ENCODE measurements at places on chromosomes 5 and 9. TPM values are rescaled to one million over a fixed set of nuclear protein-coding genes. Genes with fewer than 3 reads are reported as not detected.
A peak's percentile ranks its signal among the peaks of the same experiment; 100 is the strongest.

DNA sequence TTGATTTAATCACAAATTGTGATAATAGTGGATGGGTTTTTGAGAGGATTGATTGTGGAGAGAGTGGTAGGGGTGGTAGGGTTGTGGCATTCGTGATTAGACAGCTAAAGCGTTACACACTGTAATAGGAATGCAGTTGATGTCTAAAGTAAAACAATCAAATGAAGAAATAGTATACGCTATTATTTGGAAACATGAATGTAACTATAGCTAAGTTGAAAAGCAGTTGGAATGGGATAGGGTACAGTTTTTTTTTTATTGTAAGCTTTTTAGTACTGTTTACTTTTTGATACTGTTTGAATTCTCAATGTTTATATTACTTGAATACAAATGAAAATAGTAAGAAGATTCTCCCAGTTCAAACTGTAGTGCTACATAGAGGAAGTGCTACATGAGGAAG lies 51.8 kb downstream of the RANBP17 start:
- no peak for DNase-seq

DNA sequence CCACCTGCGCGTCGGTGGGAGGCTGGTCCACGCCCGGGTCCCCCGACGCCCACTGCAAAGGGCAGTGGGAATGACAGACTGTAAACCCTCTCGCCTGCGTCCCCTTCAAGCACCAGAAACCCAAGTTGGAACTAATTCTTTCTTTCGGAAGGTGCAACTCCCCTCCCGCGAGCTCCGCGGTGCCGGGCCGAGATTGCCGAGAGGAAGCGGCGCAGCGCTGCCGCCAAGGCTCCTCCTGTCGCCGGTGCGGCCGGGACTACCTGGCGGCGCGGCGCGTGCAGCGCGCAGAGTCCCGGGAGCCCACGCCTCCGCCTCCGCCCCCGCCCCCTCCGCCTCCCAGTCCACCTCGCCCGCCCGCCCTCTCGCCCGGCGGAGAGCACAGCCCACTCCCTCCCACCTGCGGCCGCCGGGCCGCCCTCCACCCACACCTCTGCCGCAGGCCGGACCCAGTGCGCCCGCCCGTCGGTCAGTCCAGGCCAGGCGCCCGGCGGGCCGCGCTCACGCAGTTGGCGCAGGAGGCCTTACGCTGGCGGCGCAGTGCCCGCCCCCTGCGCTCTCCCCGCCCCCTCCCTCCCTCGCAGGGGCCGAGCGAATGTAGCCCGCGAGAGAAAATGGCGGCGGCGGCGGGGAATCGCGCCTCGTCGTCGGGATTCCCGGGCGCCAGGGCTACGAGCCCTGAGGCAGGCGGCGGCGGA lies at the start of gene MAP3K1:
MAP3K1 (plus strand) TSS at position 587 of the 695 bp plus-strand sequence; CDS start at position 612, 25 bp downstream.
- DNase-seq: peak; percentile 88

GRCh38 chr5:122661496-122662180 lies 113.2 kb upstream of the SNX2 start:
- no peak for DNase-seq

DNA sequence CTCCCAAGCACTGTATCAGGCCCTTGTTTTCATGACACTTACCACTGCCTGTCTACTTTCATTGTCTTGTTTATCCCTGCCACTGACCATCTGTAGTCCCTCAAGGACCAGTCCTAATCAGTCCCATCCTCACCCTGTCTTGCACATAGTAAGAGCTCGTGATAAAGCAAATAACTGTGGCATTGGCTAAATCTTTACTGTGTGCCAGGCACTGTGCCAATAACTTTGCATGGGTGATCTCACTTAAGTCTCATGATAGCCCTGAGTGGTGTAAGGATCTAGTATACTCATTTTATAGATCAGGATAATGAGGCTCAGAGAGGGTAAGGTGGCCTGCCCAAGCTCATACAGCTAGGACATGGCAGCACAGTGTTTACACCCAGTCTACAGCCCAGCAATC lies 5.6 kb downstream of the CDX1 start:
- no peak for DNase-seq

- peak; percentile 82 for DNase-seq
Observed at GRCh38 chr5:135398160-135398854, 724 bp downstream of the MACROH2A1 start.

GRCh38 chr9:82148901-82149461 lies 160.4 kb downstream of the SPATA31D1 start:
- DNase-seq: no peak

DNA sequence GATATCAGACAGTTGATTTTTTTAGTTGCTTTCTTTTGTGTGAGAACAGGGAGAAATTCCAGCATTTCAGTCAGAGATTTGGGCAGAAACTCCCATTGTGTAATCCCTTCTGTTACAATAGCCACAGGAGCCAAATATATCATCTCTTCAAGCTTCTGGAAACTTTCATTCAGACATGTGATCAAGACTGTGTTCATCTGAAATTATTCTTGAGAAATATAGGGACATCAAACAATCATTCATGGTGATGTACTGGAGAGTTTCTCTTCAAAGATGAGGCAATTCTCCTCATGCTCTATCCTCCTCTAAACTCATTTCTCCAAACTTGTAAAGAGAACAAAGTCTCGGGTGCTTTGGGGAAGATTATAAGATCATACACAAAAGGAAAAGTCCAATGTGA lies 35.2 kb upstream of the CSNK1G3 start:
- no peak for DNase-seq

Gene CERCAM
- total RNA-seq: 9.2 TPM

Gene CBY3
- not detected for total RNA-seq

Gene PCDHB13
- total RNA-seq: 1.3 TPM

Gene MAP1B
- 6.4 TPM for total RNA-seq

Gene RNF130
- total RNA-seq: 52.1 TPM

Gene OTP
- not detected for total RNA-seq

Data from left colon (tissue), 2 donors.